ENCODE measurements at places on chromosomes 12 and 14. TPM values are rescaled to one million over a fixed set of nuclear protein-coding genes. Genes with fewer than 3 reads are reported as not detected.

Gene KLRB1
- not detected for total RNA-seq

Gene ANKRD33
- total RNA-seq: not detected

Gene GYS2
- not detected for total RNA-seq

Gene KRT1
- total RNA-seq: 0.46 TPM

Gene GLS2
- 8.5 TPM for total RNA-seq

Gene KCNK13
- 3.0 TPM for total RNA-seq

Gene CLEC7A
- 2.1 TPM for total RNA-seq

Gene LTBP2
- total RNA-seq: 1.2 TPM

Gene RPS6KA5
- total RNA-seq: 13.4 TPM

Gene GALNT16
- total RNA-seq: 16.1 TPM

Measured in diencephalon (tissue), 1 donor.